ENCODE measurements at places on chromosomes 2 and 18. TPM values are rescaled to one million over a fixed set of nuclear protein-coding genes. Genes with fewer than 3 reads are reported as not detected.

Gene TNFAIP6
- not detected for polyA plus RNA-seq

Gene TUBA3E
- polyA plus RNA-seq: not detected

Gene ANO7
- not detected for polyA plus RNA-seq

Gene GCKR
- polyA plus RNA-seq: 2.5 TPM

Gene WBP1
- polyA plus RNA-seq: 220 TPM

Gene AQP12B
- polyA plus RNA-seq: not detected

Gene NETO1
- 0.16 TPM for polyA plus RNA-seq
